Effector memory CD8-positive, alpha-beta T cell (primary cell): ENCODE measurements at places on chromosomes 13 and 19.

DNA sequence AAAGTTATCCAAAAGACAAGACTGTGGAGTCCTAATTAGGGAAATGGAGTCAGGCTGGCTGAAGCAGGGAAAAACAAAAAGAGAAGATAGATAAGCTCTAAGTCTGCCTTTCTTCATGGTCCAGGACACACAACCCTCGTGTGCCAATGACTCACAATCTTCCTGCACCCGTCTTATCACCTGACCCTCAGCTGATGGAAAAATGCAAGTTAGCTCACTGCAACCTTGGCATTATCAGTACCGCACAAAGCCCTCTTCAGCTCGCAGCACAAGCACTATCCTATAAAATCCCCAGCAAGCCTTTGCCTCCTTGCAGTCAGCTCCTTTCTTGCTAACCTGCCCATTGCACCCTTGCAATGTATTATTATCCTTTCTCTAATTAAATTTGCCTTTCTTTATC, 4.3 kb downstream of the OR7A5 start:
- H3K4me3 ChIP-seq = no peak overlapping the region
- H3K27me3 ChIP-seq = peaks cover 50% of the 10 kb centered on the region
- no peak overlapping the region for H3K27ac ChIP-seq
- no peaks in the 10 kb centered on the region for H3K4me1 ChIP-seq
- DNase-seq = no peak

- H3K4me1 ChIP-seq = no peaks in the 10 kb centered on the region
- H3K4me3 ChIP-seq = no peak overlapping the region
- no peak overlapping the region for H3K27ac ChIP-seq
- H3K36me3 ChIP-seq = peaks cover 5% of the 10 kb centered on the region
These were observed 18.4 kb upstream of the ARRDC2 start for GRCh38 chr19:17989425-17990094.

- no peaks in the 10 kb centered on the region for H3K27me3 ChIP-seq
- no peaks in the 10 kb centered on the region for H3K4me1 ChIP-seq
- no peak for DNase-seq
These were observed 1517.7 kb downstream of the SLITRK1 start for GRCh38 chr13:82364525-82364924.

DNA sequence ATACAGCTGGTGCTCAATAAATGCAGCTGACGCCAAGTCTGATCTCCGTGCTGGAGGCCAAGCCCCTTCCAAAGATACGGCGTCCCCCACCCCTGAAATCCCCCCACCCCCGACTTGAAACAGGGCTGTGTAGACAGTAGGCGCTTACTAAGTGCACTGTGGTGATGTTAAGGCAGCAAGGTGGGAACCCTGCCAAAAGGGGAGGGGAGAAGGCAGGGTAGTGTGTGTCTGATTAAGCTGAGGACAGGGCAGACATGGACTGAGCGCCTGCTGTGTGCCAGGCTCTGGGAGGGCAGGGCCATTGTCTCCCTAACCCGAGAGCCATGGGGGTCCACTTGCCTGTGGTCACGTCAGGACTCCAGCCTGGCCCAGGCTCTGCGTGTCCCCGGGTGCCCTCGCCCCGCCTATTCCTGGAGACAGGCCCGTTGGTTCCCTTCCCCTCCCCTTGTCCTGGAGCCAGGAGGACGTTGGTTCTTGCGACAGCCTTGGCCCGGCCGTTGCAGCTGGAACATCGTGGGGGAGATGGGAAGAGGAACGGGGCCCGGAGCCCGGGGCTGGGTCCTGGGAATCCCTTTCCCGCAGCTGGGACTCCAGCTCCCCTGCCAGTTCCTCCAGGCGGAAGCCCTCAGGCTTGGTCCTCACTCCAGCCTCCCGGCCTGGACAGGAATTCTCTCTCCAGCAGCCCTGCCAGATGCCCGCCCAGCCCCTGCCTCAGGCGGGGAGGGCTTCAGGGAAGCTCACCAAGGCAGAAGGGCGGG, 1.7 kb upstream of the ELANE start:
- H3K4me3 ChIP-seq = no peak overlapping the region
- peaks cover 2% of the 10 kb centered on the region for H3K4me1 ChIP-seq
- no peak for DNase-seq
- no peak overlapping the region for H3K27ac ChIP-seq
- peaks cover 3% of the 10 kb centered on the region for H3K36me3 ChIP-seq
- peaks cover 53% of the 10 kb centered on the region for H3K27me3 ChIP-seq

DNA sequence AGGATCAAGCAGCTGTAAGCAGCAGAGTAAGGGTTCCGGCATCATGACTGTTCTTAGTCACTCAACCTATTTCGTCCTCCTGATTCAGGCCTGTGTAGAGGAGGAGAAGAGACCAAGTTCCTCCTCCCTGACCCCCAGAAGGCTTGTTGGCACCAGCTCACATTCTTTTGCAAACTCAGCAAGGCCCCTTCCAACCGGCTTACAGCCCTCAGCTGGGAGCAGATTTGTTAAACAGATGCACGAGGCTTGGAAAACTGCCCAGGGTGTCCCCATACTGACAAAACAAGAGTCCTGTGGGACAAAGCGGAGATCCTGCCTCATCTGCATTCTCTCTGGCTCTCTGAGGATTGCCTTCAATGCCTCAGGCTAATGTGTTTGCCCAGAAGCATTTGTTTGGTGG, 113.2 kb upstream of the SOX21 start:
- H3K36me3 ChIP-seq = no peaks in the 10 kb centered on the region
- H3K27ac ChIP-seq = no peak overlapping the region
- H3K27me3 ChIP-seq = peaks cover 8% of the 10 kb centered on the region
- no peak overlapping the region for H3K4me3 ChIP-seq
- no peaks in the 10 kb centered on the region for H3K4me1 ChIP-seq
- no peak for DNase-seq

DNA sequence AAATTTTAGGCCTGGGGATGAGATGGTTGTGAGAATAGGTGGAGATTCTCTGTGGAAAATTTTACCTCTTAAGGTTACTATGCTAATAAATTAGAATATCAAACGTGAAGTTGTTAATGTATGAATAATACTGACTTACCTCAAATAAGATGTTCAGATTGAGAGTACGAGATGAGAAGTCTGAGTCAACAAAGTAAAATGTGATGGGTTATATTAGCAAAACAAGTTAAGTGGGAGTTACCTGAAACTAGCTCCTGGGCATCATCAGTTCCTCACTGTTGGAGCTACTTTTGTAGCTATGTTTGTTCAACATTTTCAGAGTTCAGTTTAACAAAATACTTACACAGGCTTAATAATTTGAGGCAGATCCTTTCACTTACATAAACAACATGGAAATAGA, 108.6 kb downstream of the PIBF1 start:
- DNase-seq = no peak
- H3K27me3 ChIP-seq = no peaks in the 10 kb centered on the region
- no peak overlapping the region for H3K27ac ChIP-seq
- no peaks in the 10 kb centered on the region for H3K4me1 ChIP-seq
- H3K36me3 ChIP-seq = peaks cover 10% of the 10 kb centered on the region

DNA sequence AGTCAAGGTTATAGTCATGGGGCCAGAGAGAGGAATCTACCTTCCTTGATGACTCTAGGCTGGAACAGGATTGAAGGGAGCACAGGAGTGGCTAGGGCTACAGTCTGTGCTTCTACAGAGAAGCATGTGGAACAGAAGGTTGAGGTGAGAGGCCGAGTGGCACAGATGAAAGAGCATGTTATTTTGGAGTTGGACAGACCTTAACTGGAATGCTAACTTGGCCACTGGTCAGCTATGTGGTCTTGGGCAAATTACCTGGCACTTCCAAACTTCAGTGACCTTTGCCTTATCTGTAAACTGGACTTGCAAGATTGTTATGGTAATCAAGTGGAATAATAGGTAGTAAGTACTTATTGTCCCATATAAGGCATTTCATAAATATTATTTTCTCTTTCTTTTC, 252.7 kb downstream of the KCNRG start:
- H3K27ac ChIP-seq = no peak overlapping the region
- H3K4me3 ChIP-seq = no peak overlapping the region
- H3K27me3 ChIP-seq = no peaks in the 10 kb centered on the region
- no peak for DNase-seq
- H3K36me3 ChIP-seq = peaks cover 2% of the 10 kb centered on the region

DNA sequence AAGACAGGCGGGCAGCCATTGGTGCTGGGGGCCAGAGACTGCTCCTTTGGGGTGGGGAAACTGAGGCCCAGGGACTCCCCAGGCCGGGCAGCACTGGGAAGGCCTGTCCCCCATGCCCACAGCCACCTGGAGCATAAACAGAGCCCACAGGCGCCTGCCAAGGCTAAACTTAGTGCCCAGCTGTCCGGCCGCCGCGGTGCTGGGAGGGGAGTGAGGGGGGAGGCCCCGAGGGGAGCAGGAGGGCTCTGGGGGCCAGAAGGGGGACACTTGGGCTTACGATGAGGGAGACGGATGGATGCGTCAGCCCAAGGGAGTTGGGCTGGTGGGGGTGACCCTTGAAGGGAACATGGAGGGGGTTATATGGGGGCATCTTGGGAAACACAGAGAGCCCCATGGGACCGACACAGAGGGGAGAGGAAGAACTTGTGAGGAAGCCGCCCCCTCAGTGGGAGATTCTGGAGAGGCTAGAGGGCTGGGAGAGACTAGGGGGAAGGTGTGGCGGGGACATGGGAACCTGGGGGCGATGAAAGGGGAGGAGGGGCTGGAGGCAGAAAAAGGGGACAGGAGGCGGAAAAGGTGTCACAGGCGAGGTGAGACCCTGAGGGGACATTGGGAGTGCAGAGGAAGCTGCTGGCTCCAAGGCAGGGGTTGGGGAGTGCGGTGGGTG, 2.2 kb downstream of the CERS1 start:
- peaks cover 49% of the 10 kb centered on the region for H3K27me3 ChIP-seq
- peaks cover 11% of the 10 kb centered on the region for H3K4me1 ChIP-seq
- DNase-seq = no peak
- H3K36me3 ChIP-seq = peaks cover under 1% of the 10 kb centered on the region
- H3K27ac ChIP-seq = no peak overlapping the region
- H3K4me3 ChIP-seq = no peak overlapping the region

DNA sequence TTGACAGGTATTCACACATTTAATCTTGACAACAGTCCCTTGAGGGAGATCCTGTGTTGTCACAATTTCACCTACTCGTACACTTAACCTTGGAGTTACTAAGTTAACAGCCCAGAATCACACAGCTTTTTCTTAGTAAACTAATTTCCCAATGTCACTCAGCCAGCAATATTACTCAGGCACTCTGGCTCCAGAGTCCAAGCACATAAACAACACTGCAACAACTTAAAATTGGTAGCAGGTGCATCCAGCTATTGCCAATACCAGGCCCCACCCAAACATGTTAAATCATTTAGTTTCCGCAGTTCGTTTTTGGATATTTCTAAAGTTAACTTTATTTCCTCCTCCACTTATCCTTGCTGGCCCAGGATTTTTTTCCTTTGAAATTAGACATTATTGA, 32.7 kb downstream of the LIG4 start:
- H3K27ac ChIP-seq = no peak overlapping the region
- DNase-seq = no peak
- H3K27me3 ChIP-seq = no peaks in the 10 kb centered on the region
- H3K4me1 ChIP-seq = no peaks in the 10 kb centered on the region

GRCh38 chr19:3699741-3700241, 477 bp downstream of the PIP5K1C start:
- no peak for DNase-seq
- H3K27me3 ChIP-seq = no peaks in the 10 kb centered on the region
- H3K36me3 ChIP-seq = peaks cover 5% of the 10 kb centered on the region
- peak overlapping the region; percentile 95 for H3K4me3 ChIP-seq

- DNase-seq = no peak
- H3K27ac ChIP-seq = peak overlapping the region; percentile 73
- no peak overlapping the region for H3K4me3 ChIP-seq
- peaks cover 30% of the 10 kb centered on the region for H3K4me1 ChIP-seq
- peaks cover 80% of the 10 kb centered on the region for H3K36me3 ChIP-seq
These were observed 44.7 kb downstream of the TM9SF2 start for GRCh38 chr13:99545979-99546378.

DNA sequence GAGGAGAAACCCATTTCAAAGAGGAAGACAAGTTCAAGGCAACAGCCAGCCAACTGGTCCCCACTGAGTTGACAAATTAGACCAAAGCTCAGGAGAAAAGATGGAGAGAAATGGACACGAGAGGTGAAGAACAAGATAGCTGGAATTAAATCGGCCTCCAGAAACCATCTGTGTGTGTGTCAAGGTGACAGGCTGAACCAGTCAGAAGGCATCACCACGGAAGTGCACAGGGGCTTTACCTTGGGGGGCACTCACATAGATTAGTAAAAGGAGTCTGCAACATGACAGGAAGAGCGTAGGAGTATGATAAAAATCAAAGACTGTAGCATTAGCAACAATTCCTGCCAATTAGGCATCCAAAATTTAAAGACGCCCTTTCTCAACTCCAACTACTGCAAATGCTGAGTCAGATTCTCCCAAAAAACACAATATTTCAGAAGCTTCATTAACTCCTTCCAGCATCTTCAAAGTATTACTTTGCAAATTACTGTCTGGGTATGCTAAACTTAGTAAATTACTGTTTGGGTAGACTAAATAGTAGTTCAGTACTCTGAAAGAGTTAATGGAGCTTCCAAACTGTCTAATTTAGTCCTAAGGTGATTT, 66.2 kb downstream of the FOXO1 start:
- peaks cover 9% of the 10 kb centered on the region for H3K36me3 ChIP-seq
- no peak for DNase-seq
- peak overlapping the region; percentile 52 for H3K4me3 ChIP-seq
- H3K27ac ChIP-seq = peak overlapping the region; percentile 63

DNA sequence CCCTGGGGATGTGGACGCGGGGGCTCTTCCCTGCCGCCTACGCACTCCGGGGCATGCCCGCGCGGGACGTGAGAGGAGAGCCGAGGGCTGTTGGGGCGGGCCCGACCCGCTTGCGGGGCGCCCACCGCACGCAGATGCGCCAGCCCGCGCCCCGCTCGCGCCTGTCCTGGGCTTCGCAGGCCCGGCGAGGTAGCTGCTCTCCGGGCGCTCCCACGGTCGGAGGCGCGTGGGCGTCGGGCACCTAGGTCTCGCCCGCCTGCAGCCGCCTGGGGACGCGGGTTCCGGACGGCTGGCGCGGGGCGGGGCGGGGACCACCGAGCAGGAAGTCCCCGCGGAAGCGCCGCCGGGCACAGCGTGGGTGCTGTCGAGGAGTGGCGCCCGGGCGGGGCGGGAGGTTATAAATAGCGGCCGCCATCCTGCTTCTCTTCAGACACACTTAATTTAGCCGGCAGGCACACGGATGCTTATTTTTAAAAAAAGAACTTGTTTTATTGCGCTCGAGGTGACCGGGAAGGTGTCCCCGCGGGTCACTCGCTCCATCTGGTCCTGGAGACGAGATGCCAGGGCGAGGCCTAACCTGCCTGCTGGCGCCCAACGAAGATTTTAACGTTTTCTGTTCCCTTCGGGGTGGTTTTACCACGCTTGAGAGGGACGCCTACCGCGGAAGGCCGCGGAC, 561 bp upstream of the GJA3 start:
- H3K27me3 ChIP-seq = peaks cover 62% of the 10 kb centered on the region
- H3K36me3 ChIP-seq = peaks cover 2% of the 10 kb centered on the region
- DNase-seq = peak; percentile 27
- peaks cover 11% of the 10 kb centered on the region for H3K4me1 ChIP-seq

- no peaks in the 10 kb centered on the region for H3K27me3 ChIP-seq
- H3K4me3 ChIP-seq = peak overlapping the region; percentile 94
- H3K36me3 ChIP-seq = peaks cover 17% of the 10 kb centered on the region
- no peak overlapping the region for H3K27ac ChIP-seq
- no peak for DNase-seq
- H3K4me1 ChIP-seq = peaks cover 12% of the 10 kb centered on the region
These were observed 27.6 kb downstream of the CPT1C start for GRCh38 chr19:49718511-49718910.

GRCh38 chr13:30727491-30728355, 7.6 kb upstream of the ALOX5AP start:
- no peak for DNase-seq
- H3K4me3 ChIP-seq = no peak overlapping the region
- no peak overlapping the region for H3K27ac ChIP-seq
- H3K27me3 ChIP-seq = no peaks in the 10 kb centered on the region
- peaks cover 6% of the 10 kb centered on the region for H3K36me3 ChIP-seq
- no peaks in the 10 kb centered on the region for H3K4me1 ChIP-seq

GRCh38 chr13:97388373-97388772, 45.6 kb upstream of the RAP2A start:
- no peaks in the 10 kb centered on the region for H3K27me3 ChIP-seq
- DNase-seq = no peak
- H3K4me3 ChIP-seq = no peak overlapping the region
- peak overlapping the region; percentile 2 for H3K27ac ChIP-seq
